Chondrocyte (in vitro differentiated cells): ENCODE measurements at places on chromosomes 4 and X. TPM values are rescaled to one million over a fixed set of nuclear protein-coding genes. Genes with fewer than 3 reads are reported as not detected.

ARR3 gene
- not detected in 3 replicates for total RNA-seq

DDIT4L gene
- 0.20 to 0.38 TPM in 2 of 3 replicates, not detected in the other for total RNA-seq

PDE5A gene
- 7.0 to 21.8 TPM (median 17.0 TPM) in 3 replicates for total RNA-seq

ADRA2C gene
- 0.99 to 1.6 TPM (median 1.5 TPM) in 3 replicates for total RNA-seq

DNA sequence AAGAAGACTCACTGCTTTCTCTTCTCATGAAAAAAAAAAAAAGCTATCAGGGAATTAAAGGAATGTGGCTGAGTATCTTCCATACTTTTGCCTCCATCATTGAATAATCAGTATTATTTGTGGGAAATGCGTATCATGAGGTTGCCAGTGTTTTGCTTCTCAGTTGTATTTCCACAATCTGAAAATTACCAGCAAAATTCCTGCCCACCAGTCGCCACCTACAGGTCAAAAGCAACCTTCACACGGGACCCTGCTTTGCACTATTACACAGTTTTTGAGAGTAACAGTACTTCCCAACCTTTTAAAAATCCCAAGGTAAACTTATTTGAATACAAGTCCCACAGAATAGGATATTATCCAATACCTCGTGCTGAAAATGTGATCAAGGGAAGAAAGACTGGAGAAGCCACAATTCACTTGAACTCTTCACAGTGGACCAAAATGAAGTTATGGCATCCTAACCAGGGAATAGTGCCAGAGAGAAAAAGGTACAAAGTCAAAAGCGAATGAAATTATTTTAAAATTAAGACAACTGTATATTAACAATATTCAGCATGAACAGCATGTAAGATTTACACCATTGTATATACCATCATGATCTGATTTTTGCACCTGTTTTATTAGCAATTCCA is 30.4 kb downstream of the PGRMC1 start:
- H3K27me3 ChIP-seq = peaks cover 2% of the 10 kb centered on the region
- no peaks in the 10 kb centered on the region for H3K36me3 ChIP-seq
- H3K4me1 ChIP-seq = peaks cover 5% of the 10 kb centered on the region
- no peak overlapping the region for H3K27ac ChIP-seq

GRCh38 chr4:165248102-165248501 is 40.7 kb downstream of the KLHL2 start:
- H3K27ac ChIP-seq = no peak overlapping the region
- no peaks in the 10 kb centered on the region for H3K4me1 ChIP-seq
- H3K27me3 ChIP-seq = no peaks in the 10 kb centered on the region
- peaks cover 1% of the 10 kb centered on the region for H3K36me3 ChIP-seq
- H3K4me3 ChIP-seq = no peak overlapping the region

DNA sequence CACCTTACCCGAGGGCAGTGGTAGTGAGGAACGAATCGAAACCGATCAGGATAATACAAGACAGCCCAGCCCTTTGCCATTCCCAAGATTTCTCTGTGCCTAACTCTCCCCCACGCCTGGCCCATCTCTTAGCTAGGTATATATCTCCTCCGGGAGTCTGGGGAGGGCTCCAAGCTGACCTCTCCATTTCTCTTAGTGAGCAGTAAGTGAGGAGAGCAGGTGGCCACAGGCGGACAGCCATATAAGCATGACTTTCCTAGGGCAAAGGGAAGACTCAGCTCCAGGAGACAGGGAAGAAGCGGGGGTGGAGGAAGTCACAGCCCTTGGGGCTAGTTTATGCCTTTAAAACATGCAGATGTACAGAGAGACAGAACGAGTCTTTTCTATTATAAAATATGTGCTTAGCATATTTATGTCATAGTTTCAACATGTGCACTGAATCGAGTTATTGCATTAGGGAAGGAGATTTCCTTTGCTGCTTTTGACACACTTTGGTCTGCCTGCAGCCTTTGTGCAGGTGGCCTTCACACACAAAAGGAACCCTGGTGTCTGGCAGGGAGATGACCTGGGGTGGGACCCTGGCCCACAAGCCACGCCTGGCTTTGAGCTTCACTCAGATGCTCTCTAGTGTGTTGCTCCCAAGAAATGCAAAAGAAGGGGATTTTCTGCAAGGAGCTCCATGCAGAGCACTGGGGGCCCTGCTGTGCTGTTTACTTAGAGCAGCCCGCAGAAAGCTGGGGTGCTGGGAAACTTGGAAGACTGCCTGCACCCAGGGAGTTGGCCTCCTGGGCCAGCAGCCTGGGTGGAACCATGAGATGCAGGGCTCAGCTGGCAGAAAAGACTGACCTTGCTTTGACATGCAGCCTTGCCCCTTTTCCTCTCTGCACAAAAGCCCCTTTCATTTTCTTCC is 613.3 kb downstream of the BCOR start:
- H3K4me3 ChIP-seq = no peak overlapping the region
- H3K27ac ChIP-seq = no peak overlapping the region
- H3K27me3 ChIP-seq = no peaks in the 10 kb centered on the region
- H3K4me1 ChIP-seq = peaks cover 3% of the 10 kb centered on the region
- DNase-seq = no peak
- H3K36me3 ChIP-seq = no peaks in the 10 kb centered on the region

DNA sequence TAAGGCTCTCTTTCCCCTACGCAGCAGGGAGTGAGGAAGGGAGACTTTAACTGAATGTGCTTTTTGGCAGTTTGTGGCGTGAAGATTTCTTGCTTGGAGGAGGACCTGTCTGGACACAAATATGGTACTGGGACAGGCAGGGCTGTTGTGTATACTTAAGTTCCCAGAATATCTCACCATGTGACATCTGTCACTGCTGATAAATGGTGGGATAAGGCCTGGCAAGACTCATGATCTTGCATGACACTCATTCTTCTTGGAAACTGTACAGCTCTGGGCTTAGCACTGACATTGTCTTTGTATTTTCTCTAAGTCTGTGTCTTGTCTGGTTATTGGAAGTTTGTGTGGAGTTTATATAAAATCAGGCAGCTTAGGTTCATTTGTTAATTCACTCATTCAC is 93.1 kb downstream of the STK32B start:
- H3K27ac ChIP-seq = no peak overlapping the region
- H3K4me1 ChIP-seq = no peaks in the 10 kb centered on the region

- DNase-seq = no peak
- H3K36me3 ChIP-seq = no peaks in the 10 kb centered on the region
- no peak overlapping the region for H3K4me3 ChIP-seq
- no peak overlapping the region for H3K27ac ChIP-seq
- no peaks in the 10 kb centered on the region for H3K4me1 ChIP-seq
Observed at GRCh38 chr4:163592212-163592611, 97.7 kb downstream of the TMA16 start.

- H3K36me3 ChIP-seq = peaks cover 2% of the 10 kb centered on the region
- H3K4me3 ChIP-seq = peak overlapping the region; percentile 74
- peaks cover 20% of the 10 kb centered on the region for H3K4me1 ChIP-seq
- peak overlapping the region; percentile 77 for H3K27ac ChIP-seq
- no peaks in the 10 kb centered on the region for H3K27me3 ChIP-seq
- DNase-seq = no peak
Observed at GRCh38 chrX:154018518-154019060, 1.1 kb downstream of the IRAK1 start.

- peak overlapping the region; percentile 60 for H3K27ac ChIP-seq
- peaks cover 45% of the 10 kb centered on the region for H3K4me1 ChIP-seq
- no peak overlapping the region for H3K4me3 ChIP-seq
- DNase-seq = no peak
- H3K27me3 ChIP-seq = no peaks in the 10 kb centered on the region
Observed at GRCh38 chr4:123215536-123215935, 181.1 kb upstream of the SPRY1 start.

DNA sequence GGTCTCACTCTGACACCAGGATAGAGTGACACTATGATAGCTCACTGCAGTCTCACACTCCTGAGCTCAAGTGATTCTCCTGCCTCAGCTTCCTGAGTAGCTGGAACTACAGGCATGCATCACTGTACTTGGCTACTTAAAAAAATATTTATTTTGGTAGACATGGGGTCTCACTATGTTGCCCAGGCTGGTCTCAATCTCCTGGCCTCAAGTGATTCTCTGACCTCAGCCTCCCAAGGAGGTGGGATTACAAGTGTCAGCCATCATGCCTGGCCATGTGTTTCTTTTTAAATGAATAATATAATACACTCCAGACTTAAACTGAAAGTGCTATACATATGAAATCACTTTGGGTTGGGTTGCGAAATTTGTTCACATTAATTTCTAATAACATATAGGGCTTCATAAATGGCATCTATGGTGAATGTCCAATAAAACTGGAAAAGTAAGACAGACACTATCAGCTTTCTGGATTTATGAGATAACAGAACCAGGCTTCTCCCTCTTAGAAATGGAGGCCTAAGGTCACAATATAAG is 48.0 kb downstream of the SEC24D start:
- no peaks in the 10 kb centered on the region for H3K27me3 ChIP-seq
- peak overlapping the region; percentile 45 for H3K27ac ChIP-seq
- H3K4me1 ChIP-seq = peaks cover 46% of the 10 kb centered on the region

GRCh38 chrX:40104985-40105834 is 7.5 kb upstream of the BCOR start:
- no peaks in the 10 kb centered on the region for H3K27me3 ChIP-seq
- H3K4me1 ChIP-seq = peaks cover 25% of the 10 kb centered on the region
- H3K27ac ChIP-seq = no peak overlapping the region
- no peaks in the 10 kb centered on the region for H3K36me3 ChIP-seq
- H3K4me3 ChIP-seq = peak overlapping the region; percentile 61
